CD8-positive, alpha-beta memory T cell (primary cell): ENCODE measurements at places on chromosomes 7 and 10.

GRCh38 chr10:85606401-85606800, 760.2 kb downstream of the GRID1 start:
- DNase-seq = no peak

GRCh38 chr7:19930851-19931250, 157.4 kb upstream of the TMEM196 start:
- DNase-seq = no peak

GRCh38 chr10:3955955-3956617, 171.1 kb upstream of the KLF6 start:
- no peak for DNase-seq

- no peak for DNase-seq
Measured at GRCh38 chr7:45919231-45919784, 1.8 kb downstream of the IGFBP3 start.

DNA sequence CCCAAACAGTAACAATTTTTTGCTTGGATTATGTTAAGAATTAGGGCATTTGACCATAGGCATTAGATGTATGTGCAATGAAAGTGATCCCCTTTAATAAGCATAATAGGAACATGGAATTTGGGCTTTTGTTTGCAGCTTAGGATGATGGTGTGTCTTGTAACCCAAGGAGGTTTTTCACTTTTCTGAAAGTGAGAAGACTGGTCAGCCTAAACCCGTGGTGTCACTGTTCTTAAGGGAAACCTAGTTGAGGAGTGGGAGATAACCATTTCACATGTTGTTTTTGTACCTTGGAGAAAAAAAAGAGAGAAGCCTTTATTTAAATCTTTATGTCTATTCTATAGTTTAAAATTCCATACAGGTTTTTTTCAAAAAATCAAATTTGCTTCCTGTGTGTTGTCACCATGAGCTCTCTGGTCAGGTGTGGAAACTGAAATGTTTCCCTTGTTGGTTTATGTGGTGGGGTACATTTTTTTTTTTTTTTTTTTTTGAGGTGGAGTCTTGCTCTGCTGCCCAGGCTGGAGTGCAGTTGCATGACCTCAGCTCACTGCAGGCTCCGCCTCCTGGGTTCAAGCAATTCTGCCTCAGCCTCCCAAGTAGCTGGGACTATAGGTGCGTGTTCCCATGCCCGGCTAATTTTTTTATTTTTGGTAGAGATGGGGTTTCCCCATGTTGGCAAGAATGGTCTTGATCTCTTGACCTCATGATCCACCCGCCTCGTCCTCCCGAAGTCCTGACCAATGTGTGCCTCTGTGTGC, 7.7 kb downstream of the CCM2 start:
- DNase-seq = no peak

- no peak for DNase-seq
Measured at GRCh38 chr7:70520611-70521010, 611.3 kb upstream of the GALNT17 start.

DNA sequence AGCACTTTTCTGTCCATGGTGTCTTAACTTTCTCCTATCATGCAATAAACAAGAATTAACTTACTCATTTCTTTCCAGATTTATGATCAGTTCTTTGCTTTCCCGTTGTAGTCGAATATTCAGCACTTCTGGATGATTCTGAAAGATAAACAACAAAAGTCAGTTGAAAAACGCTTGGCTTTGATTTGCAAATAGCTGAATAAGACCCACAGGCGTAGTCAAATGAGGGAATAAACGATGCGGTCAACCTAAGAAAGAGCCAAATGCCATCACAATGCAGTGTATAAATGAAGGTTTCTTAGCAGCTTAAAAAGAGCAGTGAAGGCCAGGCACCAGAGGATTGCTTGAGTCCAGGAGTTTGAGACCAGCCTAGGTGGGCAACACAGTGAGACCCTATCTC, 109.4 kb downstream of the ADAM12 start:
- no peak for DNase-seq
